ENCODE measurements at places on chromosomes 11 and 22. TPM values are rescaled to one million over a fixed set of nuclear protein-coding genes. Genes with fewer than 3 reads are reported as not detected.
A peak's percentile ranks its signal among the peaks of the same experiment; 100 is the strongest.

GRCh38 chr11:70001246-70001645 is 76.9 kb upstream of the ANO1 start:
- peaks cover 1% of the 10 kb centered on the region for H3K36me3 ChIP-seq
- peaks cover 12% of the 10 kb centered on the region for H3K4me1 ChIP-seq
- H3K4me3 ChIP-seq = no peak overlapping the region
- H3K27me3 ChIP-seq = peaks cover 37% of the 10 kb centered on the region
- DNase-seq = no peak
- no peak overlapping the region for H3K27ac ChIP-seq

GRCh38 chr11:16920559-16920958 is 93.7 kb downstream of the PLEKHA7 start:
- H3K36me3 ChIP-seq = peaks cover 4% of the 10 kb centered on the region
- H3K27me3 ChIP-seq = peaks cover 7% of the 10 kb centered on the region
- no peak overlapping the region for H3K4me3 ChIP-seq
- DNase-seq = no peak
- no peak overlapping the region for H3K27ac ChIP-seq
- peaks cover 12% of the 10 kb centered on the region for H3K4me1 ChIP-seq

DNA sequence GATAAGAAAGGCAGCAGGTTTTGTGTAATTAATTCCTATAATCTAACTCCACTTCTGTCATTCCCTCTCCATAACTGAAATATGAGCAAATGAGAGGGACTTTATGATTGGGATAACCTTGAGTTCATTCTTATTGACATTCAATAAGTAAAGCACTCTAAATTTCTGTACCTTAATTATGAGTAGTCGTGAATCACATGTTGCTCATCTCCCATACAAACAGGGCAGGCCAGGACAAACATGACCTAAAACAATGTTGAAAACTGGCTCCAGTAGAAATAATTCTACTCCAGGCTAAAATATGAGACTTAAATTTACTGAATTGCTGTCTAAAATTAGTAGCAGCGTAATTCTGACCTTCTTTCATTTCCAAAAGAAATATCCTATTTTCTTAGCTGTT is 505.4 kb downstream of the NELL1 start:
- no peaks in the 10 kb centered on the region for H3K36me3 ChIP-seq
- H3K4me1 ChIP-seq = no peaks in the 10 kb centered on the region
- no peak overlapping the region for H3K27ac ChIP-seq
- H3K27me3 ChIP-seq = peaks cover 2% of the 10 kb centered on the region

GRCh38 chr22:30422481-30423300 is 2.9 kb upstream of the MTFP1 start:
- peaks cover 59% of the 10 kb centered on the region for H3K4me1 ChIP-seq
- H3K27me3 ChIP-seq = no peaks in the 10 kb centered on the region
- no peak for DNase-seq
- H3K4me3 ChIP-seq = peak overlapping the region; percentile 80

CPT1B gene
- 33.9 TPM for total RNA-seq

ST13 gene
- 207 TPM for total RNA-seq

ADAMTS15 gene
- 16.8 TPM for total RNA-seq

DUSP18 gene
- total RNA-seq = 9.0 TPM

Data from chondrocyte (in vitro differentiated cells).